Fibroblast of villous mesenchyme (primary cell): ENCODE measurements at places on chromosomes 5 and 9. TPM values are rescaled to one million over a fixed set of nuclear protein-coding genes. Genes with fewer than 3 reads are reported as not detected.

SELENOP gene
- total RNA-seq = 15.5 and 31.1 TPM in 2 replicates

TRMT10B gene
- total RNA-seq = 2.2 and 3.5 TPM in 2 replicates

GDA gene
- total RNA-seq = 0.97 and 4.3 TPM in 2 replicates

MAP1B gene
- 74.3 and 124 TPM in 2 replicates for total RNA-seq

HK3 gene
- not detected in 2 replicates for total RNA-seq

IL4 gene
- total RNA-seq = not detected in 2 replicates

SH3RF2 gene
- 0.97 and 2.2 TPM in 2 replicates for total RNA-seq

CDK7 gene
- total RNA-seq = 42.5 and 91.1 TPM in 2 replicates
